EH (cell line): ENCODE measurements at places on chromosomes 6 and 20.

GRCh38 chr6:56432194-56432593 lies 184.8 kb upstream of the COL21A1 start:
- no peak for DNase-seq

- no peak for DNase-seq
These were observed 347.0 kb downstream of the RNGTT start for GRCh38 chr6:88616380-88616779.

- no peak for DNase-seq
These were observed 15.8 kb upstream of the MTRF1L start for GRCh38 chr6:153018355-153018754.

GRCh38 chr20:25397821-25398220 lies 7.2 kb upstream of the ABHD12 start:
- DNase-seq, result peak; percentile 47

DNA sequence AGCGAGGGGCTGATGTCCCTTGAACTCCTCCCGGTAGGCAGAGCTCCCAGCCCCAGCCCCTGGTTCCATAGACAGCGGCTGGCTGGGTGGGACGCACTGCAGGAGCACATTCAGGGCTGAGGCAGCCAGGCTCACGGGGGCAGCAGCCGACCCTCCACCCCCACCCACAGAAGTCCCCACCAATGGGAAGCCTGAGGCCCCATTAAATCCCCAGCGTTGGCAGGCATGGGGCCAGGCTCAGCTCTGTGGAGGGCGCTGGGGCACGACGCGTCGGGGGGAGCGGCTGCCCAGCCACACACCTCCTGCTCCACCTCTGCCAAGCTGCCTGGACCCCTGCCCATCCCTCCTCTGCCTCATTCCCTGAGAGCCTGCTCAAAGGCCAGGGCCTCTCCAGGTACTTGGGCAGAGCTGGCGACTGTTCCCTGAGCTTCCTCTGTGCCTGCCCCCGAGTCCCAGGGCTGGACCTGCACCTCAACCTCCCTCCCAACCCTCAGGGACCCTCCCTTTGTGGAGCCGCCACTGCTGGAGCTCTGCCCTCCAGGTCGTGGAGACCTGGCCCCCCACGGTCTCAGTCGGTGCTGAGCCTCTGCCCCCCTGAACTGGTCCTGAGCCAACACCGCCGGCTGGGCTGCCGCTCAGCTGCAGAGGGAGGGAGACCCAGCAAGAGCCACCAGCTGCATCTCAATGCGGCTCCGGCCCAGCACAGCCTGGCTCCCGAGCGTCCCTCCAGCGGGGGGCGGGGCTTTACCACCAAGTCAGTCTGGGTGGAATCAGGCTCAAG lies 9.1 kb downstream of the CHRNA4 start:
- no peak for DNase-seq

GRCh38 chr6:14068133-14068532 lies 49.4 kb upstream of the CD83 start:
- DNase-seq, result peak; percentile 87

- peak; percentile 52 for DNase-seq
These were observed 32.3 kb upstream of the SLC22A23 start for GRCh38 chr6:3489027-3489757.

DNA sequence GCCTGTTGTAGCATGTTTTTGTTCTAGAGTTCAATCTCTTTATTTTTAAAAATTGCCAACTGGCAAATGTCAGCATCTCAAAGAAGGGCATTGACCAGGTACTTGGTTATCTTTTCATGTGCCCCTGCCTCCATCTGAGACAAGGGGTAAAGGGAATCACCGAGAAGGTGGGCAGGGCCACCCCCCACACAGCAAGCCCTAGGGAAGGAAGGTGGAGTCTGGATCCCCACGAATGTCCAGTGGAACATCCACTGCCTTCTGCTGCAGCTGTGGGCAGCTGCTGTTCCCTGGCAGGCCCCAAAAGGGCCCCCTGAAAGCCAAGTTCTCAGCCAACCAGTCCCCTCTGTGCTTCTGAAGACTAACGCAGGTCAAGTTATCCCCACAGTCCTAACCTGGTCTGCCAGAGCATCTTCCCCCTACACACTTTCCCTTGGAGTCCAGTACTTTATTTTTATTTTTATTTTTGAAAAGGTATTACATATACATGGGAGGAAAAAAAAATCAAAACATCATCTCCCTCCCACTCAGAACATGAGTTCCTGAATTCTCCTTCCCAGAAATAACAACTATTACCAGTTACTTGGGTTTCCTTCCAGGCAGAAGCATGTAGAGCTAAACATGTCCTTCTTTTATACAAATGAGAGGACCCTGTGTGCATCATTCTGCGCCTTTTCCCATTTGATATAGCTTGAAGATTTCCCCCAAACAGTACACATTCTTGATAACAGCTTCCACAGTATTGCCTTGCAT lies 253.7 kb downstream of the MAFB start:
- no peak for DNase-seq

DNA sequence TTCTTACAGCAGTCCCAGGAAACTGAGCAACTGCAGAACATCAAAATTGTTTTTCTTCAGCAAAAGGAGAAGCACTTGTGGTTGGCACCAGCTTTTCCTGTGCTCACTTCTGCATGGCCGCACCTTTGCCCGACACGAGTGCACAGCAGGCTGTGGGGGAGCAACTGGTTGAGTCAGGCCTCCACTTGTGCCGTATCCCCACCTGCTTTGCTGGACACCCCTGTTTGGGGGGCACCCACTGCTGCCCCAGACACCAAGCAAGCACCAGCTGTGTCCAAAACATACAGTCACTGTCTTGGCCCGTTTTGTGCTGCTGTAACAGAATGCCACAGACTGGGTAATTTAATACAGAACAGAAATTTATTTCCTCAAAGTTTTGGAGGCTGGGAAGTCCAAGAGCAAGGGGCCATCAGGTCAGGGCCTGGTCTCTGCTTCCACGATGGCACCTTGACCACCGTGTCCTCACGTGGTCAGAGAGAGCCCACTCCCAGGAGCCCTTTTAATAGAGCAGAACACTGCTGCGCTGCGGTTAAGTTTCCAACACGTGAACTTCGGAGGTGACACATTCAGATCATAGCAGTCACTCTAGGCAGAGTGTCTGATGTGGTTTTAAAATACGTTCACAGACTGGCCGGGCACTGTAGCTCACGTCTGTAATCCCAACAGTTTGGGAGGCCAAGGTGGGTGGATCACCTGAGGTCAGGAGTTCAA lies 8.7 kb upstream of the GMEB2 start:
- DNase-seq, result no peak

DNA sequence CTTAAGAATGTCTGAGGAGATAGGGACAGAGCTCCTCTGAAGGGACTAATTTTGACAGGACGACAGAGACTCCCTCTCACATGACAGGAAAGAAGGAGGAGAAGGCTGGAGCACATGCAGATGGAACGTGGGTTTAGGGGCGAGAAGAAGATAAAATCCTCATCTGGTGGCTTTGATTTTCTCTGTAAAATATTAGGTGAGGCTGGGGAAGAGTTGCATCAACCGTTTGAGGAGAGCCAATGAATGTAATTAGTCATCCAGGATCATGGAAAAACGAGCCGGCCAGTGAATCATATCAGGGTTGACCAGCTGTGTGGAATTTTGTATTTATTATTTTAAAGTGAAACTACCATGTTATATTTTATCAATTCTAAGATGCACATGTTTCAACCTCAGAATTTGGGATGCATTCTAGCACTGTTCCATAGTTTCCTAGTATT lies 46.9 kb upstream of the ADGRF4 start:
- peak; percentile 25 for DNase-seq

GRCh38 chr6:53312355-53312754 lies 36.4 kb downstream of the ELOVL5 start:
- peak; percentile 42 for DNase-seq

DNA sequence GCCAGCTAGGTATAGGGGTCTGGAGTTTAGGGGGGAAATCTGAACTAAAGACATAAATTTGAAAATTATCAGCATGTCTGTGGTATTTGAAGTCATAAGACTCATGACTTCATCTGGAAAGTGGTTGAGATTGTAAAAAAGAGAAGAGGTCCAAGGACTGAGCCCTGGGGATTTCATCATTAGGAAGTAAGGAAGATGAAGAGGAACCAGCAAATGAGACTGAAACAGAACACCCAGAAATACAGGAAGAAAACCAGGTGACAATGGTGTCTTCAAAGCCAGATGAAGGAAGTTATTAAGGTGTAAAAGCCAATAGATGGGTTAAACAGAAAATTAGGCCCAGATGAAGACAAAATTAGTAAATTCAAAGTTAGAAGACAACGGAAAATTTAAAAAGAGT lies 49.1 kb upstream of the UBR2 start:
- DNase-seq, result no peak

- DNase-seq, result no peak
These were observed 3.0 kb downstream of the FNDC11 start for GRCh38 chr20:63556873-63557478.

GRCh38 chr6:42236682-42237473 lies 19.2 kb upstream of the MRPS10 start:
- DNase-seq, result no peak

DNA sequence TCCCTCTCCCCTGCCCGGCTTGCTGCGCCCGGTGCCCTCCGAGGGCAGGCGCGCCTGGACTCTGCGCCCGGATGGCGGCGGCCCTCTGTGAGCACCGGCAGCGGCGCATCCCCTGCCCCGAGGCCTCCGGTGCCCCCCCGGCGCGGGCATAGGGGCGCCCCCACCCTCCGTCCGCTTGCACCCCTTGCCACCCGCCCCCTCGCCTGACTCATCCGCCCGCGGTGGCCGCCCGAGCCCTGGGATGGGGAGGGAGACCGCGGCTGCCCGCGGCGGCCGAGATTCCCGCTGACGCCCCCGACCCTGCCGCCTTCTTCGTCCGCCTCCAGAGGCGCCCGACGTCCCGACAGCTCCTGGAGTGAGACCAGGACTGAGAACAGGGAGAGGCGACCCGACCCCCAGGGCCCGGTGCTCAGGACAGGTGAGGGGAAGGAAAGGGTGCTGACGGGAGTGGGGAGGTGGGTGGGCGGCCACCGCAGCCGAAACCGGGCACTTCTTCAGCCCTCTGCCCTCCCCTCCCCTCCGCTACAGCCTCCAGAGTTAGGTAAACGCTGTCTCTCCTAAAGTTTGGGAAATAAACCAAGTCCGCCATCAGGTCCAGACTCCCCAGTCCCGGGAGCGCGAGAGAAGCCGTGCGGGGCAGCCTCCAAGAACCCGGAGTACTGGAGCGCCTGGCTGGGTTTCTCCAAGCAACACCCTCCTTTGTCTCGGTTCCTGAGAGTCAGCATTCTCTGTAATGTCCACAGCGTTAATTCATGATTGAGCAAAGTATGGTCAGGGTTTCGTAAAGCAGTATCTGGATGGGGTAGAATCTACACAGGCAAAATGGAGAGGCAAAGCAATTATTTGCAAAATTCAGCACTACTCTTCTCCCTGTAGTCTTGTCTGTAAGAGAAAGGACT lies 539 bp downstream of the TMEM200A start:
- DNase-seq, result peak; percentile 54
